Ovary (tissue), 10 donors: ENCODE measurements at places on chromosomes 4 and X.

- no peak for DNase-seq
Observed at GRCh38 chr4:27040356-27040755, 179.7 kb downstream of the STIM2 start.

DNA sequence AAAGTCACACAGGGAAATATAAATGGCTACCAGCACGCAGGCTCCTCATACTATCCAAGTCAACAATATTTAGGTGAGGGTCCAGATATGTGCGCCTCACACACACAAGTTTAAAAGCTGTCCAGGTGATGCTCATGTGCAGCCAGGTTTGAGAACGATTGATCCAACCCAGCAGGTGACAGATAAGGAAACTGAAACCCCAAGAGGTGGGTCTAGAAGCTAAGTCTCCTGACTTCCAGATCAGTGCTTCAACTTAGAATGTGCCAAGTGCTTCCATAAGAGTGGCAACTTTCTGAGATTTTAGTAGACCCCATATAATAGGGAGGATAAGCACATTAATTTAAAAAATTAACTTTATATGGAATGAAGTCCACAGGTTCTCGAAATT, 54.4 kb upstream of the NAP1L5 start:
- DNase-seq = no peak

GRCh38 chr4:87732033-87732765, 67.2 kb upstream of the IBSP start:
- no peak for DNase-seq

DNA sequence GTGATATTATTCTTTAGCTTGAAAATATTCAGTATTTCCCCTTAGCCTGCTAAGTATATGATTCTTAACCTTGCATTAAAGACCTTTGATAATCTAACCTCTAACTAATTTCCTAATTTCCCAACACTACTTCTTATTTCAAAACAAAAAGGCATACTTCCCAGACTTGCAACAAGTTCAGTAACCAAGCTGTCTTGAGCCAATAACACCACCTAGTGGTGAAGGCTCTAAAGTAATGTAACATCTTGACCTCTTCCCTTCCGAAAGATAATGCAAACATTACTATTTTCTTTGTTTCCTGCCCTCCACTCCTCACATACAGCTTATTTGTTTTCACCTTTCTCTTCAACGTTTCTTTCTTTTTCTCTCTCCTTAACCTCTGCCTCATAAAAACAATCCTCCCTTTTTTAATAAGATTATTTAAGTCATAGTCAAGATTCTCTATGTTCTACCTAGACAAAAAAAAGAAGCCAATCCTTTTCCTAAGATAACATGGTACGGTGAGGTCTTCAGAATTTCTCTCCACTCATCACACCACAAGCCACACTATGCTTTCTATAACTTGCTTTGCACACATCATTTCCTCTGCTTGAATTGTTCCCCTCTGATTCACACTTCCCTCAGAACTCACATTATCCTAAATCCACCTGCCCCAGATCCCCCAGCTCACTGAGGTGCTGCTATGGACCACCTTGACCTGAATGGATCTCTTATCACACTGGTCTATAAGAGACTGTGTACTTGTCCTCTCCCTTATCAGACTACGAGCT, 3.5 kb downstream of the FAT1 start:
- DNase-seq = no peak

- no peak for DNase-seq
Observed at GRCh38 chrX:29941287-29941686, 274.1 kb upstream of the MAGEB2 start.

GRCh38 chr4:28639747-28640146, 1779.1 kb downstream of the STIM2 start:
- no peak for DNase-seq

GRCh38 chrX:38881727-38882126, 80.5 kb downstream of the MID1IP1 start:
- no peak for DNase-seq

DNA sequence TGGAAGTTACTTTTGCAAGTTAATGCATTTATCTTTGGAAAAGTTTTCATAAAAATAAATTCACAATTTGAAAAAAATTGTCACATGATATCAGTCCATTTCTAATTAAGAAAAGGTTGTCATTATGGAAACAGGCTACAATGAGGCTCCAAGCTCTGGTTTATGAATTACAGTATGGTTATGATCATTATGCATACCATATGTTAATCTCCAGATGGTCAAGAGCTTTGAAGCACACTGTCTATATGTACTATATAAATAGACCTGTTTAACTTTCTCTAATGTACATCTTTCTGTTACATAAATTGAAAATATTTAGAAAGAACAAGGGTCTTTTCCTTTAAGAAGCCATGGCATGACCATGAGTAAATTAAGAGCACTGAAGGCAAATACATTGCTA, 2338.8 kb downstream of the PCDH7 start:
- DNase-seq = no peak

- no peak for DNase-seq
Observed at GRCh38 chr4:177155454-177155853, 154.2 kb upstream of the NEIL3 start.

DNA sequence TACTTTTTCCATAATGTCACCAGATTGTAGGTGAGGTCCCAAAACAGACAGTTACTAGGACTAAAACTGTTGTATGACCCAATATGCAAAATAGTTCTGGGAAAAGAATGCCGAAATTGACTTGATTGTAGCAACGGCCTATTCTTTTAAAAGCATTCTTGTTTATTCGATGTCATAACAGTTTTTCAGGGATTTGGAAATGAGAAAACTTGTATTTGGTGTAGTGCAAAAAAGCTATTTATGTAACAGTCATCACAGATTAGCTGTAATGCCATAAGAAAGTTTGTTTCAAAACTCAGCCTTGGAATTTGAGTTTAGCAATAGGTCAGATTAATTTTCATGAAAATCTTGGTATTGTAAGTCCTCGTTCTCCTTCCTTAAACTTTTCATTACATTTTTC, 69.2 kb upstream of the DIAPH2 start:
- DNase-seq = no peak

DNA sequence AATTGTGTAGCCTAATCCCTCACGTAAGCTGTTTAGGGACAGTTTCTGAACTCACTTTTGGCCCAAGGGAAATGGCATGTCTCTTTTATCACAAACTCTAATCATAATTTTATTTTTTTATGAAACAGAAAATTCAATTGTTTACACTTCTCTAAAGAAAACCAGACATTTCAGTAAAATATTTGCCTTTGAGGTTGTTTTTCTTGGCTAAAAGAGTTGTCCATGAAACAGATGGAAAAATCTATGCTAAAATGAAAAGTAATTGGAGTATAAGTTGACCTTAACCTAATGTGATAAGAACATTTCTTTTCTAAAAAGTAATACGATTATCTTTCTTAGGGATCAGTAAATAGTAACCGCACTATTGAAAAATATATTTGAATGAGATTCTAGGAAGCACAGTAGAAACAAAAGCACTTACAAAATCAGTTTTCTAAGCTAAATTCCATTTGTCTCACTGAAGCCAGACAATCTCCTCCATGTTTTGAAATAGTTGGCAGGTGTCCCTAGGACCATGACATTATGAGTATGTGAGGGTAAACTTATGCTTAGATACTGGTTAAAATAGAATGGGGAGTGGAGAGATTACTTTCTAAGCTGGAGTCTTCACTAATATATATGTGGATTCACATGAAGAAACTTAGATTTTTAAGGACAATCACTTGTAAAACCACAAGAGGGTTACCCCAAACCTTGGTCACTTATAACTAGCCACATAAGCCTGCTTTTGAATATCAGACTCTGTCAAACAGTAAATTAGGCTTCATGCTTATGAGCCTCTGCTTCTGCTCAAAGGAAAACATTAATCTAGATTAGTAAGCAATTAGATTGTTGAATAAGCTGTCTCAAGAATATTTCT, 20.1 kb upstream of the TET2 start:
- DNase-seq = no peak

DNA sequence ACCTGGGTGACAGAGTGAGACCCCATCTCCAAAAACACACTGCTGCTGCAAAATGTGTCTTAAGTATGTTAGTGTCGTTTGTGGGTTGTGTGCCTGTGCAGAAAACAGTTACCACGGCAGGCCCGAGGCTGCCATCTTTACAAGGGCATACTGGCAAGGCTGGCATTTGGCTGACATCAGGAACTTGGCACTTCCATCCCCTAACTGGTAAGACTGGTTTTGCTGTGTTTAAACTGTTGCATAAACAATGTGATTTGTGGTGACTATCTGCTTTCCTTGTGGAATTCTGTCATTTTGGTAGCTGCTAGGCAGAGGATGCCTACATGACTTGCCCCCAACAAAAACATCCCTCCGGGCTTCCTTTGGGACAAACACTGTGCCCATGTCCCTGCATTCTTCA, 12.3 kb downstream of the LRP2BP start:
- DNase-seq = no peak

- no peak for DNase-seq
Observed at GRCh38 chr4:60721685-60722084, 478.4 kb upstream of the ADGRL3 start.

GRCh38 chrX:20221902-20222301, 44.8 kb downstream of the RPS6KA3 start:
- DNase-seq = no peak

- no peak for DNase-seq
Observed at GRCh38 chr4:159904906-159905305, 802.0 kb downstream of the RAPGEF2 start.

DNA sequence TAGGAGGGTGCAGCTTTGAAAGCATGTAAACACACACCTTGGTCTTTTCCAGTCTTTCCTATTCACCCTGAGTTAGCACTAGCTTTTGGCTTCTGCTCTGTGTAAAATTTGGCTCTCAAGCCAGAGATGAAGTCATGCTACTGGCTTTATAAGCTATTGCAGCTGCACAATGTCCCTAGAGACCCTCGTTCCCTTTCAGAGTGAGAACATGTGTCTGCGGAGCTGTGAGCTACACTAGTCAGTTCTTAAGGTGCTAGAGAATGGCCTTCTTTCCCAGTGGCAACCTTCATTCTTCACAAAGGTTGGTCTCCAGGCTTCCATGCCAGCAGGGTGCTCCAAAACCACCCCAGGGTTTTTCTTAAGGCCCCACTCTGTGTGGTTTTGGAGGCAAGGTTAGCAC, 199.1 kb downstream of the SPATA18 start:
- DNase-seq = peak; percentile 59

- no peak for DNase-seq
Observed at GRCh38 chr4:37685161-37685822, 884 bp downstream of the RELL1 start.

GRCh38 chrX:70613295-70613694, 168.7 kb downstream of the DLG3 start:
- no peak for DNase-seq

DNA sequence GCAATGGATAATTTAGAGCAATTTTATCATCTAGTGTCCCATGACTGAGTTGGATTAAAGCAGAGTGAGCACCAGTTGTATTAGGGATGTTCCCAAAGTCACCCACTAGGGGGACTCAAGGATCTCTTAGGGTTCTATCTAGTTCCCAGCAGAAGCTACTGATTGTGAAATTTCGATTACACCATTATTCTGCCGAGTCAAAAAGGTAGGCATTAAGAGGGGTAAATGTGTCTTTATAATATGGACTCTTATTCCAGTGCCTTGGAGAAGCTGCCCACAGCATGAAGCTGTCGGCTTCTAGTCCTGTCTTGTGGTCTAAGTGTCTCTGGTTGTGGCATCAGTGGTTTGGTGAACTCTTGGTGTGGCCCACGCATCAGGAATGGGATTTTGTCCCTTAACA, 53.3 kb downstream of the RGS12 start:
- peak; percentile 76 for DNase-seq

DNA sequence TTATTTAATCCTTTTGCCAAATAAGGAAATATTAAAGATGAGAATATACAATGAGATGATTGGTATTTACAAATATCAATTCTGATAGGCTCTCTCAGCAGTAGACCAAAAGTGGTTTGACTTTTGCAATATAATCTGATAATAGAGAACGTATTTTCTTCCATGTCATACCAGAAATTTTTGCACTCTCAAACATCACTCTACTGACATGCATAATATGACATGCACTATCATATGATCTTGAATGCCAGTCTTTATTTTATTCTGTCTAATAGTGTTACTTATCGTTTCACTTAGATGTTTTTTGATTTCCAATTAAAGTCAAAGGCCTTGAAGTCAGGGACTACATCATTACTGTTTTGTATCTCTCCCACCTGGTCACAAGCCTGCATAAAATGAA, 259.2 kb downstream of the PCDH7 start:
- DNase-seq = no peak

DNA sequence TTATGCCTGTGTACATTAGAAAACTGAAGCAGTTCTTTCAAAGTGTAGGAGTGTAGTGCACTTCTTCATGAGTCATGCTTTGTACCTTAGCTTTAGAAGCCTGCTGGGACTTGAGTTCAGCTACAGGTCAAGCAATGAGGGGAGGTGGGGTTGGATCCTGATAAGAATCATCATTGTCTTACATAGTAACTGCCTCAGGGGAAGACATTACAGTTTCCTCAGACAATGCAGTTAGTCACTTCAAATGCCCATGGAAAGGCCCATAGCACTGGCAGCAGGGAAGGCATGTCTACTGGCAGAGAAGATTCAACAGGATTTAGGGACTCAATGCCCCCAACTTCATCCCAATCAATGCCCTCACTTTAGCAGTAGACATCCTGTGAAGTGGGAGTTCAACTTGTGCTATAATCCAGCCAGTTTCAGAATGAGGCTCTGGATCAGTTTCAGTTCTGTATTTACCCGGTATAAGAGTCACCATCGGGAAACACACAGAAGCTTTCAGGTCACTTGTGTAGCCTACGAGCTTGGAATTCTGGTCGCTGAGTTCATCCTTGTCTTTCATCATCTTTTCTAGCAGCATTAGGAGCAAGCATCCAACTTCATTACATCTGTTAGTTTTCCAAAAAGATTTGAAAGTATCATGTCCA, 1216.5 kb downstream of the RAPGEF2 start:
- DNase-seq = no peak

DNA sequence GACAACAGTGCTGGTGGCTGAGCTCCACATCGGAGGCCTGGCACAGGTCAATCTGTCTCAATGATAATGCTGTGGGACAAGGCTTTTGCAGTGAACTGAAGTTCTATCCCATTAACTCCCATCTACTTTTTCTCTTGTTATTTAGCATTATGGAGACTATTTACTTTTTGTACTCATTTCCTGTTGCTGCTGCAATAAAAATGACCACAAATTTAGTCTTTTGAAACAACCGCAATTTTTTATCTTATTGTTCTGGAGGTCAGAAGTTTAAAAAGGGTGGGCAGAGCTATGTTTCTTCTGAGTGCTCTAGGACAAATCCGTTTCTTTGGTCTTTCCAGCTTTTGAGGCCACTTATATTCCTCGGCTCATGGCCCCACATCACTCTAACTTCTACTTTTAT, 111.0 kb upstream of the PITX2 start:
- DNase-seq = no peak

- no peak for DNase-seq
Observed at GRCh38 chr4:165971933-165972332, 98.9 kb downstream of the TLL1 start.

- DNase-seq = no peak
Observed at GRCh38 chrX:151228935-151229334, 52.6 kb downstream of the GPR50 start.
